ENCODE measurements at places on chromosomes 6 and 20. TPM values are rescaled to one million over a fixed set of nuclear protein-coding genes. Genes with fewer than 3 reads are reported as not detected.

DNA sequence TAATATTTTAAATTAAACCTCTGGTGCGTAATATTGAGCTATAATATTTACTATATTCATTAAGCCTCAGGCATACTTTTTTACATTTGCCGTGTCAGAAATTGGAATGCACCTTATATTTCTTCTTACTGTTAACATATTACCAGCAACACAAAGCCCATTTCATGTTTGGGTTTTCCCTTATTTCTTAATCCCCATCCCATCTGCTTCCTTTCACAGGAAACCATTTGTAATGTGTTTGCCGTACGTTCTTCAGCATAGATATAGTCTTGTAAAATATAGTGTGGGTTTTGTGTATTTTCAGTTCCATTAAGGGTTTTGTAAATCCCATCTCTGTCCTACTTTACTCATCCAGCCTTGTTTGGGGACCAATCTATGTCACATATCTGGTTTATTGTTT, 6.5 kb downstream of the EYS start:
- DNase-seq: no peak

GRCh38 chr6:170290296-170291128, at the start of gene DLL1:
TSS of gene DLL1 (minus strand) at chr6:170291078. CDS start at chr6:170290139, 939 bp downstream.
- DNase-seq: peak; percentile 77

Gene SMPD2
- total RNA-seq: 5.7 TPM

Gene MCCD1
- not detected for total RNA-seq
